NCI-H1930 (cell line): ENCODE measurements at places on chromosomes 12 and 14.

DNA sequence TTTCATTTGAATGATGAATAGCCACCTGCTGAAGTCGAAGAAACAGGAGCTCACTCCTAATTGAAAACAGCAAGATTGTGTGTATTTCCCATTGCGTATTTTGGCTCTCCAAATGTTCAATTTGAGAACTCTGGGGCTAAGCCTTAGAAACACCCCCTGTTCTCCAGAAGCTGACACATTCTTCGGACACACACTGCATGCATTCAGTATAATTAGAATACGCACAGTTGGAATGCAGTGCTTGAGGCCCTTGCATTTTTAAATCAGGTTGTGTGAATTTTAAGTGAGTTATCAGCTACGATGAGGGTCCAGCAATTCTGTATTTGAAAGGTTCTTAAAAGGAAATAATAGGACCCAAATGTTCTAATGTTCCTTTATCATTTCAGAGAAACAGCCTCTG is 103.8 kb downstream of the PRKD1 start:
- no peak for DNase-seq

DNA sequence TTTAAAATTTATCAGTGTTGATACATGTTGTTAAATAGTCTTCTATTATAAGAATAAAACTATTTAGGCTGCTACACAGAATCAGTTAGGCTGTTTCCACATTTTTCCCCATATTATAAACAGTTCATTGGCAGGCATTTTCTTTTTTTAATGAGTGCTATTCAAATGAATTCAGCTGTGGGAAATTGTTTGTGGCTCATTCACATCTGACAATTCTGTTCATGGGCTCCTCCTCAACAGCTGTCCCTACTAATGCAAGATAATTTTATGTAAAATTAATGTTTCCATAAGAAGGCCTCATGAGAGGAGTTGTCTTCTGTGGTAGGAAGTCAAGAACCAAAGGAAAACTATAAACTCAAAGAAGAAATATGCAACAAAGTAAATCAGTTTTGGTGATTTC is 218.0 kb downstream of the PPFIA2 start:
- no peak for DNase-seq

- DNase-seq = no peak
Measured at GRCh38 chr14:22184157-22184829, 404.7 kb downstream of the DAD1 start.

DNA sequence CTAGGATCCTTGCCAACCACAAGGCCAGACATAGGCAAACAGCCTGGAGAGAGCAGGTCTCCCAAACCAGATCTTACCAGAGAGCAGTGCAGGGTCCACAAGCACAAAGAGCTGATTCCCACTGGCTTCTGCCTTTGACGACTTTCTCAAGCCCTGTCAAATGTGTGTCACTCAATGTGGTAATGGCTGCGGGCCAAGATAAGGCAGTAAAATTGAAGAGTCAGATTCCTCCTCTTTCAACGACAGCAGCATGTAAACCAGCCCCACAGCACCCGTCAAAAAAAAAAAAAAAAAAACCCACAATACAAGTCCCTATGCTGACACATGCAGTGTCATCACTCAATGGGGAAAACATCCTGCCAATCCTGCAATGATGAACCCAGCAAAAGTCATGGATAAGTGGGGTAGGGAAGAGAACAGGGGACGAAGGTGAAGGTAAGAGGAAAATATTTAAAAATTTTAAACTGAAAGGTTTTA is at the start of gene STON2:
STON2 (minus strand) TSS at position 123 of the 477 bp plus-strand sequence. CDS start 1,942 bp downstream, outside the sequence.
- DNase-seq = no peak

DNA sequence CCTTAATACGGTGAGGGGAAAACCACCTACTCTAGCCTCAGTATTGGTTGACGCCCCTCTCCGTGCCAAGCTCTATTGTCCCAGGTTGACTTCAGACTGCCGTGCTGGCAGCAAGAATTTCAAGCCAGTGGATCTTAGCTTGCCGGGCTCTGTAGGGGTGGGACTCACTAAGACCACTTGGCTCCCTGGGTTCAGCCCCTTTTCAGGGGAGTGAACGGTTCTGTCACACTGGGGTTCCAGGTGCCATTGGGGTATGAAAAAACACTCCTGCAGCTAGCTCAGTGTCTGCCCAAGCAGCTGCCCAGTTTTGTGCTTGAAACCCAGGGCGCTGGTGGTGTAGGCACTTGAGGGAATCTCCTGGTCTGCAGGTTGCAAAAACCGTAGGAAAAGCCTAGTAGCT is 107.1 kb downstream of the NUBPL start:
- DNase-seq = no peak

GRCh38 chr14:85316701-85317410 is 213.1 kb upstream of the FLRT2 start:
- DNase-seq = no peak

DNA sequence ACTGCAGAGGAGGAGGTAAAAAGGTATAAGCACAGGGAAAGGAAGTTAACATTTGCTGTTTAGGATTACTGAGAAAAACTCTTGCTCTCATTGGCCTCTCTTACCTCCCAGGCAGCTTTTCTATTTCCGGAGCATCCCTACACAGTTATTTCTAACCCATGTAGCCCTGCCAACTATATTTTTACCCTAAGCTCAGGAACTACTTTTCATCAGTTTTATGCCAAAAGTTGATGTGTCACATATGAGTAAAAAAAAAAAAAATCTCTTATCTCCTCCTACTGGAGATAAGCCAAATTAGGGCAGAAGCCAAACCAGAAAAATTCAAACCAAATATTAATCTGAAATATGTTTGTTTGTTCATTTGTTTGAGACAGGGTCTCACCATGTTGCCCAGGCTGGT is 34.4 kb upstream of the PSMA6 start:
- DNase-seq = no peak

GRCh38 chr14:24313913-24314312 is 2.6 kb downstream of the LTB4R start:
- DNase-seq = no peak

GRCh38 chr14:23877538-23878180 is 75.9 kb upstream of the DHRS4 start:
- no peak for DNase-seq
